Fibroblast of skin of back (primary cell): ENCODE measurements at places on chromosomes 16 and 17.
A peak's percentile ranks its signal among the peaks of the same experiment; 100 is the strongest.

- no peak for DNase-seq
These were observed 56.5 kb downstream of the MRM1 start for GRCh38 chr17:36657763-36658490.

- DNase-seq = peak; percentile 24
These were observed 787.9 kb upstream of the EEF2KMT start for GRCh38 chr16:5885521-5885920.

- DNase-seq = peak; percentile 64
These were observed 72.2 kb downstream of the ZNF778 start for GRCh38 chr16:89289428-89290395.

GRCh38 chr17:77373299-77374169 is 232.8 kb downstream of the SEC14L1 start:
- no peak for DNase-seq

DNA sequence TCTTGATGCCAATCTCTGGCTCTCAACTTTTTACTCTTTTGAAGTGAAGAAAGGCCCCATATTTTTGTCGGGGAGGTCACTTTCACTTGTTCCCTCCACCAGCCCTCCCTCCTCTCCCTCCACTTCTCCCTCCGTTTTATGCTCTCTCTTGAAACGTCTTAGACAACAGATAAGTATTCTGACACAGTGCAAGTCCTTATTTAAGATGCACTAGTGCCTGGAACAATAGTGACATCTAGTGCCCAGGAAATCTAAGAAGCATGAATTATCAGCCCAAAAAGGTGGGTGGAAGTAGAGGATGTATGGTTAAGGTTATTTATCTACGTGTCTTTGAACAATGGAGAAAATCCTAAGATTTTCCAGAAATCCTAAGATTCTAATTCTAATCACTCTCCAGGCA is 17.9 kb downstream of the PSME3IP1 start:
- peak; percentile 67 for DNase-seq

DNA sequence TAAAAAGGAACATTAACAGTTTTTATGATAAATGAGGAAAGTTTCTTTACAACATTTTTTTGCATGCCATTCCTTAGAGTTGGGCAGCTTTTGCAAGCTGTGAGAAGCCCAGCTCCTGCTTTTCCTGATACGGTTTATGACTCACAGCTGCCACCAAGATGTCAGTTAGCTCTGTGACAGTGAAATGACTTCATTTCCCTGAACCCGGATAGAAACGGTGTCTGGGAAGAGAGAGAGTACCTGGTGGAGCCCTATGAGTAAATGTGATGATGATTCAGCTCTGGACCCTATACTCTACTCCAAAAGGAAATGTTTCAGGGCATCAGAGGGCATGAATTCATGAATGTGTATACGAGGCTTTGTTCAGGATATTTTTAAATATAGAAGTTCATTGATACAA is 366.3 kb upstream of the HSBP1 start:
- peak; percentile 55 for DNase-seq

GRCh38 chr16:53817117-53817755 is 113.3 kb downstream of the FTO start:
- peak; percentile 97 for DNase-seq

- DNase-seq = no peak
These were observed 3.3 kb upstream of the CACNG5 start for GRCh38 chr17:66831383-66832210.

DNA sequence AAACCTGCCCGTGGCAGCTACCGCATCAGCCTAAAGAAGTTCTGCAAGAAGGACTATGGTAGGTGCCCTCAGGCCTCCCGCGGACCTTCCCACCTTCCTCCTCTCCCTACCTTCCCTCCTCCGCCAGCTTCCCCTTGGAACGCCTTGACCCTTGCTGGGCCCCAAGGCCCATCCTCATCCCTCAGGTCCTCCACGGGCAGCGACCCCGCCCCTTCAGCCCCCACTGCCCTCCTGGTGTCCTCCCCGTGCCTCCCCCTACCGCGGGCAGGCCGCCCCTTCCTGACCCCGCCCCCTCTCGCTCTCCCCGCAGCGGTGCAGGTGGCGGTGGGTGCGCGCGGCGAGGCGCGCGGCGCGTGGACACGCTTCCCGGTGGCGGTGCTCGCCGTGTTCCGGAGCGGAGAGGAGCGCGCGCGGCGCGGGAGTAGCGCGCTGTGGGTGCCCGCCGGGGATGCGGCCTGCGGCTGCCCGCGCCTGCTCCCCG is 1.4 kb upstream of the TBC1D24 start:
- DNase-seq = no peak

- no peak for DNase-seq
These were observed 72.0 kb downstream of the MSI2 start for GRCh38 chr17:57328109-57328882.

DNA sequence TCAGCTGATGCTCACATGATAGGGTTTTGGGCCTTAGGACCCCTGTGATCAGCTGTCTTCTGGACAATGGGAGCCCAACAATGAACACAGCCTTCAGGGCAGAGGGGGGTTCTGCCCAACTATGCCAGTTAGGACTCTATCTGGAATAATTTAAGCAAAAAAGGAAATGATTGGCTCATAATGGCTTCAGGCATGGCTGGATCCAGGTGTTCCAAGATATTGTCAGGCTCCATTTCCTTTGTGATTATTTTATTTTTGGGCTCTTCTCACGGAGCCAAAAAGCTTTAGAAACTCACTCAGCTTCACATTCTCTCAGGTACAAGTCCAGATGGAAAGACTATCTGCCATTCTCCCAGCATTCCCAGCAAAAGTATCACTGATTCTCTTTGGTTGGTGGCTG is 2.9 kb upstream of the MT2A start:
- no peak for DNase-seq

DNA sequence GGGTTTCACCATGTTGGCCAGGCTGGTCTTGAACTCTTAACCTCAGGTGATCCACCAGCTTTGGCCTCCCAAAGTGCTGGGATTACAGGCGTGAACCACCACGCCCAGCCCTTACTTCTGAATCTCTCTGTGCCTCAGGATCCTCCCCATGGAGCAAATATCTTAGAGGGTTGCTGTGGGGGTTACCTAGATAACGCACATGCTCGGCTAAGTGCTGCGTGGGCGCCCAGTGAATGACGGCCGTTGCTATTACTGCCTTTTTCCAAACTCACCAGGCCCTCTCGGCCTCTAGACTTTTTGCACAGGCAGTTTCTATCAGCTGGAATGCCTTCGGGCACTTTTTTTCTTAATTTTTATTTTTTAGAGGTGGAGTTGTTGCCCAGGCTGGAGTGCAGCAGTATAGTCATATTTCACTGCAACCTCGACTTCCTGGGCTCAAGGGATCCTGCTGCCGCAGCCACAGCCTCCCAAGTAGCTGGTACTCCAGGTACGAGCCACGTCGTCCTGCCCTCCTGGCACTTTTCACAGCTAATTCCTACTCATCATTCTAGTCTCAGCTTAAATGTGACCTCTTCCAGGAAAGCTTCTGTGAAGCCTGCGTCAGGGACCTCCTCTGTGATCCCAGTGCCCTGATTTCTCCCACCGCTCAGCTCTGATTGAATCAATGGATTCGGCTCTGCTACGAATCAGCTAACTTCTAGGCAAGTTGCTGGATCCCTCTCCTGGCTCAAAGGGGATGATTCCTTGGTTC is 8.6 kb downstream of the CCDC102A start:
- no peak for DNase-seq

GRCh38 chr17:72351884-72352346 is 231.1 kb downstream of the SOX9 start:
- DNase-seq = no peak

- DNase-seq = no peak
These were observed 32.8 kb upstream of the SLC38A8 start for GRCh38 chr16:84075376-84075775.

DNA sequence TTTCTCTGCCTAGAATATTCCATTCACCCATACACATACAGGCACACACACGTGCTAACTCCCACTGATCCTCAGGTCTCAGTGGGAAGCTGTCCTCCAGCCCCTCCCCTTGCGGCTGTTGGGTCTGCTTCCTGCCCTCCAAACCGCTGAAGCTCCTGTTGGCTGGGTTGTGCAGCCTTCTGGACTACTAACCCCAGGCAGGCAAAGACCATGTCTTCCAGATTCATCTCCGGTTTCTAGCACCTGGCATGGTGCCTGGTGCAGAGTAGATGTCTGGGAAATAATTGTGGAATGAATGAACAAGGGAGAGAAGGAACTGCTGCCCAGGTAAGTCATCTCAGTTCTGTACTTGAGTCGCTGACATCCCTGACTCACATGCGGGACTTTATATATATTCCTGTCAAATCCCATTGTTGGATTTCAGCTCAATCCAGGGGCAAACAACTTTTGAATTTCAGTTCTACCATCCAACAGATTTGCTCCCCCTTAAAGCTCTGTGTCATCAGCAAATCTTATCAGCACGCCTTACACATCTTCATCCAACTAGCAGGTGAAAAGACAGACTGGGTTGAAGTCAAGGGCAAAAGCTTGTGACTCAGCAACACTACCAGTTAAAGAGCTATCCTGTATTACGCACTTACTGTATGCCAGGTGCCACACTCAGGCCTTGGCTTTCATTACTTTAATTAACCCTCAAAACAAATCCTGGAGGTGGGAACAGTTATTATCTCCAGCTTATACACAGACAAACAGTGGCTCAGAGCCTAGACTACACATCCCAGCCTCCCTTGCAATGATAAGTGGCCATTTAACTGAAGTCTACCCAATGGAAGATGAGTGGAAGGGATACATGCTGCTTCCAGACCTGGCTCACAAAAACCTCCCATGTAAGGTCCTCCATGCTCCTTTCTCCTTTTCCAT is 51.1 kb downstream of the SRCIN1 start:
- no peak for DNase-seq

DNA sequence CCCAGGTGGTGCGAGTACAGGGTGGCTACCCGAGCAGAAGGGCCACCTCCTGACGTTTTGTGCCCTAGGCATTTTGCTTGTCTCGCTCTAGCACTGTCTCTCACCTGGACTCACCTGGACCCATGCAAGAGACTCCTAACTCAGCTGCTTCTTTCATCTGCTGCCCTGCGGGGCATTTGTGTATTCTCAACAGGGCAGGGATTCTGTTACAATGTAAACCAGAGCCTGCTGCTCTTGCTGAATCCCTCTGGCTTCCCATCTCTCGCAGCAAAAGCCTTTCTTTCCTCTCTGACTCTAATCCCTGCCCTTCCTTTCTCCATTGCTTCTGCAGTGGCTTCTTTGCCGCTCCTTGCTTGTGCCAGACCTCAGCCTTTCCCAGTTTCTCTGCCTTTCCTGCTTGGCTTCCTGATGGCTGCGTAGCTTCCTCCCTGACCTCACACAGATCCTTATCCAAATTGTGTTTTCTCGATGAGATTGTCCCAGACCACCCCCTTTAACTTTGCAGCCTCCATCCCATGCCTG is 10.2 kb downstream of the ARSG start:
- no peak for DNase-seq

- peak; percentile 18 for DNase-seq
These were observed 2.3 kb downstream of the LIMD2 start for GRCh38 chr17:63697341-63698286.

- DNase-seq = no peak
These were observed 643.7 kb downstream of the MAF start for GRCh38 chr16:78956859-78957258.

GRCh38 chr16:3017794-3018506 is at the start of gene CLDN6:
TSS of gene CLDN6 (minus strand) at chr16:3018183. CDS start at chr16:3016021, 2,162 bp downstream.
- peak; percentile 23 for DNase-seq

DNA sequence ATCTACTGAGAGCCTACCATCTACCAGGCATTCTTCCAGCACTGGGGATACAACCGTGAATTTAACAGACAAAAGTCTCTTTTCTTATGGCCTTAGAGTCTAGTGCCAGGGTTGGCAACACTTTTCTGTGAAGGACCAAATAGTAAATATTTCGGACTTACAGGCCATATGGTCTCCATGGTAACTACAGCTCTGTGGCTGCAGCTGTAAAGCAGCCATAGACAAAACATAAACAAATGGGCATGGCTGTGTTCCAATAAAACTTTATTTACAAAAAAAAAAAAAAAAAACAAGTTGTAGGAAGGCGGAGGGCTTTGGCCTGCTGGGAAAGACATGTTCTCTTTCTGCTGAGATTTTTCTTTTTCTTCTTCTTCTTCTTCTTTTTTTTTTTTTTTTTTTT is 98.7 kb downstream of the ABCC12 start:
- DNase-seq = no peak

DNA sequence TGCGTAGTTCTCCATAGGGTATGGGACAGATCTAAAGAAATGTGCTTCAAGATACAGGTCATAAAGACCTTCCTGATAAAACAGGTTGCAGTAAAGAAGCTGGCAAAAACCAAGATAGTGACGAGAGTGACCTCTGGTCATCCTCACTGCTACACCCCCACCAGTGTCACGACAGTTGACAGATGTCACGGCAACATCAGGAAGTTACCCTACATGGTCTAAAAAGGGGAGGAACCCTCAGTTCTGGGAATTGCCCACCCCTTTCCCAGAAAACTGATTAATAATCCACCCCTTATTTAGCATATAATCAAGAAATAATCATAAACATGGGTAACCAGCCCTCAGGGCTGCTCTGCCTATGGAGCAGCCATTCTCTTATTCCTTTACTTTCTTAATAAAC is 46.3 kb downstream of the CLEC19A start:
- no peak for DNase-seq

DNA sequence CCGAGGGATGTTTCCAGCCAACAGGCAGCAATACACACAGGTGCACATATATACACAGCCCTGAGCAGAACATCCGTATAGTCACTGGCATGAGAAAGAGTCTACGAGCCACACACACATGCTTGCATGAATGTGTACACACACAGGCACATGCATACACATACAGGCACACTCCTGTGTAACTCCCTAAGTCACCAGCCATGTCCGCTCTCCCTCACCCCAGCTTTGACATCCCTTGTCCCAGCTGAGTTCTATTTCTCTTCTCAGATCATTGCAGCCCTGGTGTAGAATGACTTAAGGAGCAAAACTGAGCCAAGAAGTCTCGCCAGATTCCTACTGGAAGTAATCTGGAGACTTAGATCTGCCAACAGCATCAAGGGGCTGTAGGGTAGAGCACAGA is 13.1 kb downstream of the CDRT4 start:
- no peak for DNase-seq

DNA sequence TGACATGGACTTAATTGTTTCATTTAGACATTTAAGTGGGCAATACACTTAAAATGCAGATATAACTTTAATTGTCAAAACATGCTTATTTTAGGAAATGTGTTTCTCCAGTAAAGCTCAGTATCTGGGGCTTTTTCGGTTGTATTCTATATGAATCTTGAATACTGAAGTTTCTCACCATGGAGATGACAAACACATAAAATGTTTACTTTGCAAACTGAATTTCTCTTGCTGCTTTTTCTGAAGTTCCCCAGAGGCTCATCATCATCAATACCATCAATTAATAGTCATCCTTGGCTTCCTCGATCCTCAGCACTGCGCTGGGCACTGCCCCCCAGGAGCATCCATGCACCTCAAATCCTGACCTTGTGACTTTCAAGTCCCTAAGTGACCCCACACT is 227.3 kb downstream of the WWOX start:
- DNase-seq = no peak

DNA sequence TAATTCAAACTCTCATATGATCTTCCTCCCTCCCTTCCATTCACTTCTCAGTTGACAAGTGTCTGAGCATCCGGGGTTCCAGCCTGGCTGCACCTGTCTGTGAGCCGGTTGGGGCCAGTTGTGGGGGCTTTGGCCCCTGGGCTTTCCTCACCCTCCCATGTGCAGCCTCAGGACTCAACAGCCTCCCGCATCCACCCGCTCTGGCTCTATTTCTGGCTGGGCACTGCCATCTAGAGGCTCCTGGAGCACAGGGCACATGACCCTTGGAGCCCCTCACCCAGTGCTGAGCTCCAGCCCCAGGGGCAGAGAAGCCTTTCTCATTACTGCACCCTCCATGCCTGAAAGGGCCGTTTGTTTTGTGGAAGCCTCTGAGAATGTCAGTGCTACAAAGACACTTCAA is 43.3 kb downstream of the HAPSTR1 start:
- DNase-seq = peak; percentile 60
